Stimulated activated naive CD4-positive, alpha-beta T cell (primary cell): ENCODE measurements at places on chromosomes 11 and 22.

- no peak for DNase-seq
Observed at GRCh38 chr11:105911454-105911853, 110.6 kb downstream of the MSANTD4 start.

GRCh38 chr11:112016765-112017376 is 8.3 kb upstream of the DLAT start:
- DNase-seq, result no peak

GRCh38 chr11:61114913-61115312 is 12.6 kb downstream of the CD5 start:
- no peak for DNase-seq

DNA sequence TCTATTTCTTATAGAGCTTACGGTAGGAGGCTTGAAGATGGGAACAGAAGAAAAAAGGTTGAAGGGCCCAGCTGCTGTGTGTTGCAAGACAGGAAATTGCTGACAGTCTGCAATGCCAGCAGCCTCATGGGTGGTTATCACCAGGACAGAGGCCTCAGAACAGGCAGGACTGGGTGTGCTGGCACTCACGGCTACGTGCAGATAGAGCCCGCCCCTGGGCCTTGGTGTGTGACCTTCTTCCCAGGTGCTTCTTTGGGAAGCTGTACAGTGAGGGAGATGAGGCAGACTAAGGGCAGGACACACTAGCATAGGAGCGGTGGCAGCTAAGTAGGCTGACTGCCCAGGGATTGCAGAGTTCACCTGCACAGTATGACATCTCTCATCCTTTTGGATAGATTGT is 12.6 kb downstream of the PRAME start:
- no peak for DNase-seq

- DNase-seq, result no peak
Observed at GRCh38 chr11:20368438-20368837, 4.9 kb downstream of the HTATIP2 start.

DNA sequence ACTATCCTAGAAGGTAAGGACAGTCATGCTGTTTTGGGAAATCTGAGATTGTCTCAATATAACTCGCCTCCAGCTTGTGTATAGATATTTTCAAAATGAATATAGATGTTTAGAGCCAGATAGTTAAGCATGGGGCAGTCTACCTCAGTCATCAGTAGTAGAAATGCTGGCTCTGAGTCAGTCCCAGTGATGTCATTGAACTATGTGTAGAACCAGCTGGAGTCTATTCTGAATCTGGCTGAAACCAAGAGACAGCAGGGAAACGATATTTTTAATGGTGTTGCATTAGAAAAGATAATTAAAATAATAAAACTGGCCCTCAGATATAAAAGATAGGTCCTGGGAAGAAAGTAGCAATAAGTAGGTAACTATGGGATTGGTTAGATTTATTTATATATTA is 25.9 kb downstream of the PIWIL4 start:
- no peak for DNase-seq

- no peak for DNase-seq
Observed at GRCh38 chr11:61118004-61118403, 15.7 kb downstream of the CD5 start.

GRCh38 chr11:60766547-60766946 is 9.9 kb downstream of the MS4A15 start:
- no peak for DNase-seq
